Cortex of kidney (tissue), 1 donor: ENCODE measurements at places on chromosomes 5 and 9.

DNA sequence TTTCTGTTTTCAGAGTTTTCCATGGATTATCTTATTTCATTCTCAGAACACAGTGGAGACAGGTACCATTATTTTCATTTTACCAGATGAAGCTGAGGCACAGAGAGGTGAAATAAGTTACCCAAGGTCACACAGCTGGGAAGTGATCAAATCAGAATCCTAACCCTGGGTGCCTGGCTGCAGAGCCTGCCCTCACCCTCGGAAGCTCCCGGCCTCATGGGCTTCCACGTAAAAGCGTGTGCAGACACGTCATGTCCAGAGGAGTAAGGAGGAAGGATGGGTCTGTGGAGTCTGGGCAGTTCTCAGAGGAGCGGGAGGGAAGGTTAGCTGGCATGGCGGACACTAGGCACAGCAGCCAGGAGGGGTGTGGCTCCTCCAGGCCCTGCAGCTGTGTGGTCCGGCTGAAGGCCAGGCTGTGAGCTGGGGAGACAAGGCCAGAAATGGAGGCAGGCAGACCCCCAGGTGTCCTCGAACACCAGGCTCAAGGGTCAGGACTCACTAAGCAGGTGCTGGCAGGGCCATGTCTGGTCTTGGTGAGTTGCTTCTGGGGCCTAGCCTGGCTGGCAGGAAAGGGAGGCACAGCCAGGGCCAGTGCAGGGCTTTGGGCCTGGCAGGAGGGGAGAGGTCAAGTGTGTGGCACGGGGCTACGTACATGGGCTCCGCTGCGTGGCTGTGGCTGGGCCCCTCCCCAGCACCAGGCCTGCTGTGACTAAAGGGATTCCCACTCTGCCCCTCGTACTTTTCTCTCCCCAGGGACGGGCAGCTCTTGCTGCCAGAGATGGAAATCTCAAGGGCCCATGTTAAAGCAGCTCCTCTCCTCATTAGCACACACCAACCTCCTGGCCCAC is 5.6 kb downstream of the TBC1D9B start:
- no peak for DNase-seq

DNA sequence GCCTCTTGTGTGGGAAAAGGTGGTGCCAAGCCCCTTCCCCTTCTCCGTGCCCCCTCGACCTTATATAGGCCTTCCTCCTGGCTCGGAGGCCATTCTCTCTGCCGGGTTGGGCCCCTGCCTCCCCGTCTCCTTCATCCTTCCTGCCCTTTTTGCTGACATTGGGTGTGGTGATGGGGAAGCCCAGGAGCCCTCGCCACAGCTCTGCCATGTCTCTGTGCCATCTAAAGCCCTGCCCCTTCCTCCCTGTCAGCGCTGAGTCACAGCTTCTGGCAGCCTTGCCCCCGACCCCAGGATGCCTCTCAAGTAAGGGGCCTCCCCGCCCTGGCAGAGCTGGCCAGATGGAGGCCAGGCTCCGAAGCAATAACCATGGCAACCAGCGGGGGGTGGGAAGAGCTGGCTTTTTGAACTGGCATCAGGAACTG is 30.4 kb downstream of the JADE2 start:
- no peak for DNase-seq

DNA sequence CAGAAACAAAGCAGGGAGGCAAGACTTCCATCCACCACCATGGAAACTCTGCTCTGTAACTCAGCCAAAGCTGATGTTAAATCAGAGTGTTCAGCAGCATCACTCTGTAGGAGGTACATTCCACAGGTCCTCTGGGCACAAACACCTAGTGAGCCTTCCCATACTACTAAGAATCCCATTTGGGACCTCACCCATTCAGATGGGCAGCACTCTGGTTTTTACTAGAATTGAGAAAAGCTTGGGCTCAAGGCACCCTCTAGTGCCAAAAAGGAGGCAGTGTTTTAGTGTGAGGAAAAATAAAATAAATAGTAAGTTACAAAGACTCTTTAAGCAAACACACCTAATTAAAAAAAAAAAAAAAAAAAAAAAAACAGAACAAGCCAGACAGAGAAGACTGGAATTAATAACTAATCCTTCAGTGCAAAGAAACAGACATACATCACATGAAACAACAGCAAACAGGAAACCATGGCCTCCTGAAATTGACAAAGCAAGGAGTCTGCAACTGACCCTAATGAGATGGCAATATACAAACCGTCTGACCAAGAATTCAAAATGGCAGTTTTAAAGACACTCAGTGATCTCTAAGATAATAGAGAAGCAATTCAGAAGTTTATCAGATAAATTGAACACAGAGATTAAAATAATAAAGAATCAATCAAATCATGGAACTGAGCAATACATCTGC is 159.5 kb downstream of the GNA14 start:
- DNase-seq: no peak

- no peak for DNase-seq
Measured at GRCh38 chr9:72917892-72918509, 34.9 kb downstream of the ALDH1A1 start.

- DNase-seq: no peak
Measured at GRCh38 chr5:109191153-109191558, 218.6 kb downstream of the PJA2 start.

GRCh38 chr5:139862803-139863202 is 67.2 kb downstream of the PSD2 start:
- DNase-seq: no peak

- DNase-seq: no peak
Measured at GRCh38 chr9:135544981-135545635, 818 bp upstream of the OBP2A start.

GRCh38 chr5:63572740-63573139 is 389.5 kb downstream of the HTR1A start:
- no peak for DNase-seq

- DNase-seq: no peak
Measured at GRCh38 chr5:35354751-35355150, 124.5 kb upstream of the PRLR start.

DNA sequence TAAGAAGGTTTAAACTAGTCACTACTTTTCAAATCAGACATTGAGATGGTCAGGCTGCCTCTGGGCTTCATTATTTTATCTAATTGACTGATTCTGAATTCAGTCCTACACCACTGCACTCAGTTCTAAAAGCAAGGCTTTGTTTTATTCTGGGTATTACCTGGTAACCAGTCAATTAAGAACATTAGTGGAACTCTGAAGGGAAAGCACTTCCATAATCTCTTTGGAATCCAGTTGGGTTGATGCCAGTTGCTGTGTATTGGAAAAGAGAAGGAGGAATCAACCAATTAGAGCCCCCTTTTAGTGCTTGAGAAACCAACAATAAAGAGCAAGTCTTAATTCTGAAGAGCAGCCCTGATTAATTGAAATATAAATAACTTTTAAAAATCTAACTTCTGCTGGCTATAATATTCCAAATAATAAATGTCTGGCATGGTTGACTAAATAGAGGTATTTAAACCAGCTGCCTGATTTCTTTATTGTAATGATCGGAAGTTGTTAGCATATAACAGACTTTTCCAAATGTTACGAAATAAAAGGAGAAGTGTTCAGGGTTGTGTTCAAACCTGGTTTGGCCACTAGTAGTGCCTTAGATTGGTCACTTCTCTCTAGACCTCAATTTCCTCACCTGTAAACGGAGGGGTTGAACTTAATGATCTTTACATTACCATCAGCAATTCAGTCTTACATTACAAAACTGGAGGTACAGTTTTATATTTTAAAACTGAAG is 32.0 kb downstream of the CPEB4 start:
- no peak for DNase-seq

DNA sequence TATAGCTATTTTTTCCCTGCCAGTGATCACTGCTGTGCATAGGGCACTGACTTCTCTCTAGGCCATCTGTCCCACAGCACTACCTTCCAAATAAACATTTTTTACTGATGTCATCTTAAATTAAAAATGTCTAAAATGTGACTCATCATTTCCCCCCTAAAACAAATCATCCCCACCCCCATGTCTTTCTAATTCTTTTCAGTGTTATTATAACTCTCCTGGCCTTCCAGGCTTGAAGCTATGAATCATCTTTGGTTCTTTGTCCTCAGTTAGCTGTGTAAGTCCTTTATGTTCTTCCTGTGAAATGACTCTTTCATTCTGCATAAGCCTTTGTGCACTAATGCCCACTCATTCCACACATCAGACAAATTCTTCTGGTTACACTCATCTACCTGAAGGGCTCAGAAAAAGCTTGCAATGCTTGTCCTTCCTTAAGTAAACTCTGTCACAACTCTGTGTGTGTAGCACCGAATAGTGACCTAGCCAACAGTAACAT is 78.1 kb downstream of the CFAP95 start:
- DNase-seq: no peak

GRCh38 chr9:128102196-128102595 is 25.3 kb downstream of the PTGES2 start:
- no peak for DNase-seq

GRCh38 chr5:141512911-141513626 is 24.2 kb downstream of the PCDHGC5 start:
- DNase-seq: no peak

GRCh38 chr5:77316871-77317661 is 106.6 kb downstream of the PDE8B start:
- no peak for DNase-seq

- no peak for DNase-seq
Measured at GRCh38 chr9:125752070-125752628, 5.0 kb downstream of the PBX3 start.

GRCh38 chr9:108850293-108850897 is 5.4 kb downstream of the ACTL7B start:
- DNase-seq: no peak

GRCh38 chr9:34452568-34452967 is 5.8 kb downstream of the FAM219A start:
- no peak for DNase-seq

DNA sequence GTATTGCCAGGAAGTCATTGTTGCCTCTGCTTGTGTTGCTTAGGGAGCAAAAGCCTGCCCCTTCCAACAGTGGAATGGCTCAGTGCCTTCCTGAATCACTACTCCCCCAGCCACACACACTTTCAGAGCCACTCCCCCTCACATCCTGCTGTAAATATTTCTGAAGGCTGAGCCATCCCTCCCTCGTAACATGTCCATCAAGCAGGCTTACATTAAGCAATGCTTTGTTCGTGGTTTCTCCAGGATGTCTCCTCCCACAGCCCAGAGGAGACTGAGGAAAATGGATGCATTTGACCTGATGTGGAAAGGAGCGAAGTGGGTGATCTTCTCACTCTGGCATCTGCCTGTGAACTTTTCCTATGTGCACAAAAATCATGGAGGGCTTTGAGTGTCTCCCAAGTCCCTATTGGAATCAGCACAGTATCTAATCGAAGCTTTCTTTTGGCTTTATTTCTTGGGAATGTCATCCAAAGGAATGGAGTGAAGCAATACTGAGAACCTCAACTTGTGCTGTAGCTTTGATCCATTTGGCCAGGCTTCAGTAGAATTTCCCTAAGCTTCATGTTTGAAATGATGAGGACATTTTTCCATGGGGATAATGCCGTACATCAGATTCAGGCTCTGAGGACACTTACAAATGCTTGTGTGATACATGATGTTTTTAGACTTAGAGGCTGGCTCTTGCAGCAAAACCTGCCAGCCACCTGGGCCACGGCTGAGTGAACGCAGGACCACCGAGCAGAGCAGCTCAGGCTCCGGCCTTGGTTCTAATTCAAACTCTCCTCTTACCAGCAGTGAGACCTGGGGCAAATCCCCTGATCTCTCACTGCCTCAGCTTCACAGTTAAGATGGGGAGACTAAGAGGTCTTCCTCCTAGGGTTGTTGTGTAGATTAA is 389.1 kb downstream of the ENC1 start:
- no peak for DNase-seq

- no peak for DNase-seq
Measured at GRCh38 chr5:175778951-175779503, 92.4 kb upstream of the CPLX2 start.

DNA sequence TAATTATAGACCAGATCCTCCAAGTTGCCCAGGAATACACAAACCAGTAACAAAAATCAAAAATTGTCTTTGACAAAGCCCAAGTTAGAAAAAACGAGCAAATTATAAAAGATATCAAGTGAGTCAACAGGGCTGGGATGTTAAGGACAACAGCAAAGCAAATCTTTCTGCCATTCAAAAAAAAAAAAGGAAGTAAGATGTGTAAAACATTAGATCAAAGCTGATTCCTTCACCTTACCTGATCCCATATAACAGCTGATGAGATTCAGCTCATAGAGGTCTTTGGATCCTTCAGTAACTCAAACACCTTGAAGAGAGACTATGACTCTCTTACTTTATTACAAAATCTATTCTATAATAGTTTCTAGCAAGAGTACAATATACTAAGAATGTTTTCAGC is 100.9 kb downstream of the STRBP start:
- no peak for DNase-seq
